ENCODE measurements at places on chromosomes 6 and 20.

GRCh38 chr6:36515844-36516243 is 31.4 kb downstream of the STK38 start:
- DNase-seq: no peak

DNA sequence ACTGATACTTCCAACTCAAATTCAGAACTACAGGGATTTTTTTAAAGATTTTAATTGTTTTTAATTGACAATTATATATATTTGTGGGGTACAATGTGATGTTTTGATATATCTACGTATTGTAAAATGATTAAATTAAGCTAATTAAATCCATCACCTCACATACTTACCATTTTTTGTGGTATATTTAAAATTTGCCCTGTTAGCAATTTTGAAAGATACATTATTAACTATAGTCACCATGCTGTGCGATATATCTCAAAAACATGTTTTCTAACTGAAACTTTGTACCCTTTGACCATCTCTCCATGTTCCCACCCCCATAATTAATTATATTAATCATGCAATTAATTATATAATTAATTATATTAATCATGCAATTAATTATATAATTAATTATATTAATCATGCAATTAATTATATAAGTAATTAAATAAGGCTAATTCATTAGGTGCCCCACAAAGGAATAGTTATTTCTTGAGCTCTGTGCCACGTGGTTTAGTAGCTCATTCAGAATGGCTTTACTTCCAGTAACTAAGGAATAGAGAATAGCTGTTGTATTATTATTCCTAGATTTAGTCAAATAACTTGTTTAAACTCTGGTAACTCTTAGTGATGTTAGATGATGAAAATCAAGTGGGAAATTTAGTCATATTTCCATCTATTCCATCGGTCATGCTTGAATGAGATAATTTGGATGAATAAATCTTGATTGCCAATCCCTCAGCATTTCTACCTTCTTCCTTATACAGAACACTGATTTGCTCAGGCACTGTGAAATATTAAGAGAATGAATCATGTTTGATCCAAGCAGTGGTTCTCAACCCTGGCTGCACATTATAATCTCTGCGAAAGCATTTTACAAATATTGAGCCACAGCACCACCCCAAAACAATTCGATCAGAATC is 25.1 kb downstream of the LOC128125822 start:
- no peak for DNase-seq

GRCh38 chr20:36483919-36484808 is 57.2 kb upstream of the MYL9 start:
- no peak for DNase-seq

DNA sequence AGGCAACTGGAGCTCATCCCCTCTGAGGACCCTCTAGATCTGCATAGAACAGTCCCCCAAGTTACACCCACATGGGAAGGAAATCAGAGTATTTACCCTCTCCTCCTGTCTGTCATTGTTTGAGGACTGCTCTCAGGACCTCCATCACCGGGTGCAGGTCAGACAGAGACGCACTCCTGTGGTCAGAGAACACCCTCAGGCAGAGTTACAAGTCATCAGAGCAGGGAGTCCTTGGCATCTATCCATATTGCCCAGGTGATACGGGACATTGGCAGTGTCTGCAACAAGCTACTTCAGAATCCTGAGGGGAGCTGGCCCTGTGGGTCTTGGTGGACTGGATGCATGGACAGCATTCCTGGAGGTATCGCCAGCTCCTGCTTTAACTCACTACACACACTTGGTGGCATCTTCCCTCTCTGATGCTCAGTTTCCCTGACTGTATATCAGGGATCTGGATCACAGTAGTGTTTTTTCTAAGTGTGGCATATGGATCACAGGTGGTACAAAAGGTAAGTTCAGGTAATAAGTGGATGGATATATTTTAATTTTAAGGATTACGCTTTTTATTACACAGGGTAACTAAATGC is 15.1 kb upstream of the ISM1 start:
- DNase-seq: no peak

DNA sequence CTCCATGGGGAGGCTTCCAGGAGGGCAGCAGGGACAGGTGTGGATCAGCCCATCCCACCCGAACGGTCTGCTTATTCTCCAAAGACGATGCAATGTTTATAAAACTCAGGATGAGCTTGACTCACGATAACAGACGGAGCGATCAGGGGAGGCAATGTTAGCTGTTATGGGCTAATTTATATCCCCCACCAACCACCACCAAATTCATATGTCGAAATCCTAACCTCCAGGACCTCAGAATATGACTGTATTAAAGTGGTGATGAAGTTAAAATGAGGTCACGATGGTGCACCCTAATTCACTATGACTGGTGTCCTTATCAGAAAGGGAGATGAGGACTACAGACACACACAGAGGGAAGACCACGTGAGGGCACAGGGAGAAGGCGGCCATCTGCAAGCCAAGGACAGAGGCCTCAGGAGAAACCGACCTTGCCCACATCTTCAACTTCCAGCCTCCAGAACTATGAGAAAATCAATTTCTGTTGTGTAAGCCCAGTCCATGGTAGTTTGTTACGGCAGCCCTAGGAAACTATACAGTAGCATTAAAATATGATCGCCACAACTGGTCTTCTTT is 7.0 kb downstream of the ADTRP start:
- no peak for DNase-seq

DNA sequence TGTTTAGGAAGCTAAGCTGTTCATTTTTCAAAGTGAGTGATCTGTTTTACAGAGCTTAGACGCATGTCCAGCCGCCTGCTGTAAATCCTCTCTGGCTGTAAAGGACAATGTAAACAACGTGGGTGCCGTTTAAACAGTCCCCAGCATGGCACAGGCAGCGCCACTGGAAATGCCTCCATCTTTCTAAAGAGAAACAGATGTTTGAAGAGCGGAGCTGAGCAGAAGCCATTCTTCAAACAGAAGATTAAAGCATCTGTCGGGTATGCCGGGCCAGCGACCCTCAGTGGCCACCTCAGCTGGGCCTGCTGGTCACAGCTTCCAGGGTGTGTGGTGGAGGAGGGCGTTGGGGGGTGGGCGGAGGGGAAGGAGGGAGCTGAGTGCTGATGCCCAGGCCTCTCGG is 138.6 kb downstream of the ERMARD start:
- DNase-seq: no peak

GRCh38 chr6:24520929-24521546 is 26.3 kb downstream of the ALDH5A1 start:
- DNase-seq: no peak

- no peak for DNase-seq
Measured at GRCh38 chr6:109315341-109316110, 66.7 kb downstream of the CD164 start.

GRCh38 chr6:63635215-63635587 is 401 bp upstream of the PHF3 start:
- no peak for DNase-seq

DNA sequence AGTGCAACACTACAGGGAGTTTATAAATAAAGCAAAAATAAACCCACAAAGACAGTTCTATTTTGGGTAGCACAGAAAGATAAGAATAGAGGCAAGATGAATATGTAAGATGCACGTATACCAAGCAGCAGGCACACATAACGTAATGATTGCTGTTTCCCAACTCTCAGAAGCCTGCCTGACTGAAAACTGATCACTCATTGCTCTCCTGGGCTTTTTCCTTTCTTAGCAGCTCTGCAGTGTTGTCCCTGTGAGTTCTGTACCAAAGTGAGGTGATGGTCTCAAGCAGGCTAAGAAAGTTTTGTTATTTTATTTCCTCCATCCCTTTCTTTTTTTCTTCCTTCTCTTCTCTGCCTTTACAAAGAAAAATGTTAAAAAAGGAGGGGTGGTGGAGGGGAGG is 522.0 kb upstream of the MAN1A1 start:
- DNase-seq: no peak

DNA sequence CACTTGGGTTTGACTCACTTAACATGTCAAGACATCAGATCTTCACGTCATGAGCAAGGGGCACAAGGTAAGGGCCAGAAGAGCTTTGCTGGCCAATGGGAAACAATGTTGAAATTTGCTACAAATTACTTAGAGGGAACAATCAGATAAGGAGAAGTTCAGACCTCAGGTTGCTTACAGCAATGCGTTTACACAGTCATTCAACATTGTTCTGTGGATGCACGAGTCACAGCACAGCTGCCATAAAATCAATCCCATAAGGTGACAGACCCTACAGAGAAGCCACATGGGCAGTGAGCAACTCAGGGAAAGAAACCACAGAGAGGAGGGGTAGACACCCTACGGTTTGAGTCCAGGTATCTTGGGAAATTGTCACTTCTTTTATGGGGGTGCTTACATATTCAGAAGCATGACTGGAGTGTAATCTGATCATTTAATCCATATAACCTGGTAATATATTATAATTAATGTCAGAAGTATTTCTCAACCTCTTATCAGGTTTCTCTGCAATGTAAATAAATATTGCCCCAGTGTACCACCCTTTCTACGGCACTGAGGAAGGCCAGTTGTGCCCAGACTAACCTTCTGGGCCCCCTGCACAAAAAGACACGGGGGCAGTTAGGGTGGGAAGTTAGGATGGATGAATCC is 2.3 kb upstream of the SLC22A2 start:
- no peak for DNase-seq

- DNase-seq: no peak
Measured at GRCh38 chr20:32560989-32561830, 23.9 kb downstream of the NOL4L start.

DNA sequence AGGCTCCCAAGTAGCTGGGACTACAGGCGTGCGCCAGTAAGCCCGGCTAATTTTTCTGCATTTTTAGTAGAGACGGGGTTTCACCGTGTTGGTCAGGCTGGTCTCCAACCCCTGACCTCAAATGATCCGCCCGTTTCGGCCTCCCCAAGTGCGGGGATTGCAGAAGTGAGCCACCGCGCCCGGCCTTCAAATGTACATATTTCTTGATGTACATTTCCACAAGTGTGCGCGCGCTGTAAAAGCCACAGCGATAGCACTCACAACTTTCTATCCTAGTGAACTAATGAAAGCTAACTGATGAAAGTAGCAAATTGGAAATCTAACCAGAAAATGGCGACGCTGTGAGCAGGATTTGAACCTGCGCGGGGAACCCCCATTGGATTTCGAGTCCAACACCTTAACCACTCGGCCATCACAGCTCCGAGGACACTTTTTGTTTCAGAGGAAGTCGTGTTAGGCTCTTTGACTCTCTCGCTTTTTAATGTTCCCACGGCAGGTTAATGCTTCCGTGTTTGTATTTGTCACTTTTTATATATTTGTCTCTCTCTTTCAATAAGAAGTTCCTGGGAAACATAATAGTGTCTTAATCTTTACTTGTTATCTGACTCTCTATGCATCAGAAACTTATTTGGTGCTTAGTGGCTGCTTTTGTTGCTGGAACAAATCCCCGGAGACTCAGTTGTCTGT is 199.4 kb upstream of the ZNF184 start:
- DNase-seq: no peak

DNA sequence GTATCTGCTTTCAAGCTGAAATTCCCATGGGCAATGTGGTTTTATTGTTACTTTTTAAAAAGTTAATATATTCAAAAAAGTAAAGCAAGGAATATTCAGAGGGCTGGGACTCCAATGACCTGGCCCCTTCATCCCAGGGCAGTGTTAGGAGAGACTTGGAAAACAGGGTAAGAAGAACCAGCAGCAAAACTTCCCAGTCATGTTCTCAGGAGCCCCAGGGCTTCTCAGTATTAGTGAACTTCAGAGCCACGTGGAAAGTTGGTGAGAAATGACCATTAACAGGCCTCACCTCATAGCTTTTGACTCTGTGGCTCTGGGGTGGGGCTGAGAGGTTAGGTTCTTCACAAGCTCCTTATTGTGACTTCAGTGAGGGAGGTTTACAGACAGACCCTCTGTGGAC is 230.4 kb upstream of the KCNG1 start:
- DNase-seq: no peak

DNA sequence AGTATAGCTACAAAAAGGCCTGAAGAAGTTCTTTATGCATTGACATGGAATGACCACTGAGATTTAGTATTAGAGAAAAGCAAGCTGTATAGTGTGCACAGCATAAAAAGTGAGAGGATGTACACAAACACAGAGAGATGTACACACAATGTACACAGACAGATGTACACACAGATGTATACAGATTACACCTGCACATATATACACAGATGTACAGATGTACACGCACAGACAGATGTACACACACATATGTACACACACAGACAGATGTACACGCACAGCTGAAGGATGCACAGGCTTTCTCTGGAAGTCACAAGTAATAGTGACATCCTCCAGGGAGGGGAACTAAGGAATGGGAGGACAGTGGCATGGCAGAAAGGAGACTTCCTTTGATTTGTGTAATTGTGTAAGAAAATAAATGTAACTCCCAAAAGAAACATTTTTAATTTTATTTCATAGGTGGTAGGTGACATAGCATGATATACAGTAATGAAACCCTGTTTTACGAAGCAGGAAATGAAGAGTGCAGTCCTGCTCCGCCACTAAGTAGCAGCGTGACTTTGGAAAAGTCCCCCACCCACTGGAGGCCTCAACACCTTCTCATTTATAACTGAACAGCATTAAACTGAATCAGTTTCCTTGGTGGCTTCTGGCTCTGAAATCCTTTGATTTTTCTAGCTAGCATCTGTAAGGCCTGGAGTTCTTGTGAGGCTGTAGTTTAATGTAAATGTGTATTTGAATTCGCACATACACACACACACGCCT is 14.1 kb downstream of the NFATC2 start:
- DNase-seq: no peak

DNA sequence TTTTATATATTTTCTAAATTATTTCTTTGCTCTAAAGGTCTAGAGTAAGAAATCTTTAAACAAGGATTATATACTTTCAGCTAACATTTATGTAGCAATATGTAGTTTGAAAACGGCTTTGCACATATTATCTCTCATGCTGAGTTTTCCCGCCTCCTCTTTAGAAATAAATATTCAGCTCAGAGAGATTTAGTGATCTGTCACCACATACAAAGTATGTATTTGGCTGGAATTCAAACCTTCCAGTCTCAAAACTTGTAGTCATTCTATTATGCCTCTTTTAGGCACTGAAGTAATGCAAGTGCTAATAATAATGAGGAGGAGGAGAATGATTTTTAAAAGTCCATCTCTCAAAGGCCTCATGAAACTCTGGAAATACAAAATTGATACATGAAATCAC is 525.0 kb downstream of the GRIK2 start:
- no peak for DNase-seq

GRCh38 chr6:159977904-159978268 is 9.0 kb downstream of the IGF2R start:
- DNase-seq: no peak

GRCh38 chr6:23875006-23875405 is 251.0 kb upstream of the NRSN1 start:
- no peak for DNase-seq

GRCh38 chr20:34887023-34887422 is 10.6 kb downstream of the ACSS2 start:
- DNase-seq: no peak

DNA sequence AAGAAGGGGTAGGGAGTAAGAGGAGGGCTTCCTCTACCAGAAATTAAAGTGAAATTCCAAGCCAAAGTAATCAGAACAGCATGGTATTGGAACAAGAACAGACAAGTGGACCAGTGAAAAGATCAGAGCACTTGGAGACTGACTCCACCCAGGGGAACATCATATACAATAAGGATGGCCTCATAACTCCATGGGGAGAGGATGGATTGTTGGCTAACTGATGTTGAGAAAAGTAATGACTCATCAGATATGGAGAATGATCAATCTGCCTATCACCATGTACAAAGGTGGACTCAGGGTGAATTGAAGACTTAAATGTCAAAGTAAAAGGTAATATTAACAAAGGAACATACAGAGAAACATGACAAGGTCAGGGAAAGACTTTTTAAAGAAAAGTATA is 12.8 kb downstream of the SLC22A3 start:
- DNase-seq: no peak

Data from hindlimb muscle (tissue), 1 donor.